Cortex of kidney (tissue), 1 donor: ENCODE measurements at places on chromosomes 7 and 10.

- no peak for DNase-seq
These were observed 205.3 kb downstream of the CHRM2 start for GRCh38 chr7:137073571-137074325.

GRCh38 chr10:57897611-57898010 is 370.1 kb downstream of the IPMK start:
- no peak for DNase-seq

- no peak for DNase-seq
These were observed 515 bp downstream of the RALA start for GRCh38 chr7:39623732-39624441.

GRCh38 chr10:100895346-100895745 is 17.4 kb upstream of the SLF2 start:
- DNase-seq, result no peak

DNA sequence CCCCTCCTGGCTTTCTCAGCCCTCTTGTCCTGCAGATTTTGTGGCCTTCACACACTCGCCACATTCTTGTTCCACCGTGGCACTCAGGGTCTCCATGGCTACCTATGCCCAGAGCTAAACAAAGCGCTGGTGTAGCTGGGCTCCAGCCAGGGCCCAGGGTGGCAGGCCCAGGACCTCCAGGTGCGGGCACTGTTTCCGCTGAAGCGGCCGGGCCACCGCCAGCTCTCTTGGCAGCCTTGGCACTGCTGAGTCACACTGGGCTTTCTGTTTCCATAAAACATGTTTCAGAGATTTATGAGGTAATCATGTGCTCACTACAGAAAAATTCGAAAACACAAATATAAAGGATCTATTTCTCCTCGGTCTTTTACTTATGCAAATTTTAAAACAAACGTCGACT is 51.3 kb downstream of the AOC1 start:
- no peak for DNase-seq

DNA sequence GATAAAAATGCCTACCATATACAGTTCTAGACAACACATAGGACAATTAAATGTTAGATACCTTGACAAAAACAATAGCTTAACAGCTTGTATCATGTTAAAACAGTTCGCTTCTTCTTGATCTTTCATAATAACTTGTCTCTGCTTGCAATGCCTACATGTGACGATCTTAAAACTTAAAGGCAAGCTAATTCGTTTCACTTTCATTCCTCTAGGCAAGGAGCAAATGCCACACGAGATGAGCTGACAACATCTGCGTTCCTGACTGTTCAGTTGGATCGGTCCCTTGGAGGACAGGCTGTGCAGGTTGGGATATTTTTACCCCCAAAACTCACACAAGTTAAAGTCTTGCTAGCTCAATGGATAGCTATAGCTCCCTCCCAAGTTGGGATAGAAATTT is 51.6 kb upstream of the ARL4A start:
- DNase-seq, result no peak

GRCh38 chr7:111558991-111559390 is 3.3 kb downstream of the IMMP2L start:
- no peak for DNase-seq

DNA sequence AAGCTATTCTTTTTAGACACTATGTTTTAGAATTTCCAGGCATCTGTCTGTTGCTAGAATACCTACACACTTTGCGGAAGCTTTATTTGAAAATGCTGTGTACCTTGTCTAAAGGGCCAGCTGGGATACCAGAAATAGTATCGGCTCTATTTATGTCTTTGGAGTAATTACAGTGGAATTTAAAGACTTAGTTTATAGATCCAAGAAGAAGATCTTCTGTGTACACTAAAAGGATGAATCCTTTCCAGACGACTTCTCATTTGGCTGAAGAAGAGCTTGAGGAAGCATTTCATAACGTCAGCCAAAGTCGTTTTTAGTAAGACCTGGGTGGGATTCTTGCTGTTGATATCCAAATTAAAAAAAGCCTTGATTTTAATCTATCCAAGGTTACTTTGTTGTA is 365.9 kb downstream of the INHBA start:
- no peak for DNase-seq

DNA sequence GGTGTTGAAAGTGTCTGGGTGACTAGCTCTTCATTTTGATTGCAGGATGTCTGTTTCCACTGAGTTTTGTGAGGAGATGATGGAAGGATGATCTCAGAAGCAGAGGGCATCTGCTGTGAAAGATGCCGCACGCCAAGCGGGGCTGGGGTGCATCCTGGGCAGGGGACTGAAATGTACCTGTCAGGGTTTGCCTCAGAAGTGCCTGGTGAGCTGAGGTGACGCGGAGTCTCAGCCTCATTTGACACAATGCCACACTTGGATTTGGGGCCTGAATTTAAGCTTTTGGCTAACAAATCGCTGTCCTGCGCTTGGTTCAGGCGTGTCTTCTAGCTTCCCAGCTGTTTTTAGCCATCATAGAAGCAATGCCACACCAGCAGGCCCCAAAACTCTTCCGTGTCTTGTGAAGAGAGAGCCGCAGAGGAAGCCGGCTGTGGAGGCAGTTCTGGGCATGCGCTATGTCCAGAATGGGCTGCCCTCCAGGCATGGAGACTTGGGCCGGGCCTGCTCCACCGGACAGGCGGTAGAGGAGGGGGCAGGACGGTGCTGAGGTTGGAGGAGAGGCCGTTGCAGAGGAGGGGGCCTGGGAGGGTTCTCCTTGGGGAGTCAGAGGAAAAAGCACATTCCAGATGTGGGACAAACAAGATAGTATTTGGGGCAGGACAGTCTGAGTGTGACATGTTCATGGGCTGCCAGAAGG is 31.2 kb downstream of the WDR86 start:
- no peak for DNase-seq

- no peak for DNase-seq
These were observed 10.5 kb downstream of the C10orf53 start for GRCh38 chr10:49689882-49690510.

DNA sequence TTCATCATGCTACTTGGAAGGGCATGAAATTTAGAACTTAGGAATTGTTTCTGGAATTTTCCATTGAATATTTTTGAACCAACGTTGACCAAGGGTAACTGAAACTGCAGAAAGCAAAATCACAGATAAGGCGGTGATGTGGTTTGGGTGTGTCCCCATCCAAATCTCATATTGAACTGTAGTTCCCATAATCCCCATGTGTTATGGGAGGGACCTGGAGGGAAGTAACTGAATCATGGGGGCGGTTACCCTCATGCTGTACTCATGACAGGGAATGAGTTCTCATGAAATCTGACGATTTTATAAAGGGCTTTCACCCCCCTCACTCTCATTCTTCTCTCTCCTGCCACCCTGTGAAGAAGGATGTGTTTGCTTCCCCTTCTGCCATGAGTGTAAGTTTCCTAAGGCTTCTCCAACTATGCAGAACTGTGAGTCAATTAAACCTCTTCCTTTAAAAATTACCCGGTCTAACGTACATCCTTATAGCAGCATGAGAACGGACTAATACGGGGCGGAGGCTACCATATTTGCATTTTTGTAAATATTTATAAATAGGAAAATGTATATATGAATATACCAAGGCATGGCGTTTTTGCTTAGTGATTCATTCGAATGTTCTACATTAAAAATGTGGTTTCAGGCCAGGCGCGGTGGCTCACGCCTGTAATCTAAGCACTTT is 12.4 kb downstream of the NMT2 start:
- DNase-seq, result no peak

DNA sequence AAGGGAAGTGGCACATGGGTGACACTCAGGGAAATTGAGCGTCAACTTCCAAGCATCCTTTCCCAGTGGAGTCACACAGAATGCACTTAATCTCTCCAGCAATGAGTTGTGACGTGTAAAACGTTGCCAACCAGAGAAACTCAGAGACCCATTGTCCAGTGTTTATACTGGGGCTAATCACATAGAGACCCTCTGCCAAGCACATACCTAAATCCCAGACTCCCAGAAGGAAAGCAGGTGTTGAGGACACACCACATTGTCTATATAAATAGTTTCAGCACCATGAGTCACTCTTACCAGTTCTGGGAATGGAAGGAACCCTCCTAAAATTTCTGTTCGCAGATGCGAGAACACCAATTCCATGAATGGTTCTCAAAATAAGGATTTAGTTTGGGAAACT is 76.4 kb upstream of the BET1 start:
- DNase-seq, result no peak

DNA sequence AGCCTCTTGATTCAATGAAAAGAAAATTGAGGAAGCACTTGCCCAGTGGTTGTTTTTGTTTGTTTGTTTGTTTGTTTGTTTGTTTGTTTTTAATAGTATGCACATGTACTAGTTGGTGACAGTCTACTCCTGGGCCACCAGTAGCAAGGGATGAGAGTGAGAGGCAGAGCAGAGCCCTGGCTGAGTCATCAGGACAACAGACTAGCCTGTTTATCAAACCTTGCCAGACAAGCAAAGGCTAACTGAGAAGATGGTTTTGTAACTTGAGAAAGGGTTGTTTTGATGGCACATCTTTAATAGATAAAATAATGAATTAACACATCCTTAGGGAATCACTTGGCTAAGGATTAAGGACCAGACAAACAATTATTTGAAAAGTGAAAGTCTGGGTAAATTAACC is 78.1 kb downstream of the INHBA start:
- DNase-seq, result no peak

DNA sequence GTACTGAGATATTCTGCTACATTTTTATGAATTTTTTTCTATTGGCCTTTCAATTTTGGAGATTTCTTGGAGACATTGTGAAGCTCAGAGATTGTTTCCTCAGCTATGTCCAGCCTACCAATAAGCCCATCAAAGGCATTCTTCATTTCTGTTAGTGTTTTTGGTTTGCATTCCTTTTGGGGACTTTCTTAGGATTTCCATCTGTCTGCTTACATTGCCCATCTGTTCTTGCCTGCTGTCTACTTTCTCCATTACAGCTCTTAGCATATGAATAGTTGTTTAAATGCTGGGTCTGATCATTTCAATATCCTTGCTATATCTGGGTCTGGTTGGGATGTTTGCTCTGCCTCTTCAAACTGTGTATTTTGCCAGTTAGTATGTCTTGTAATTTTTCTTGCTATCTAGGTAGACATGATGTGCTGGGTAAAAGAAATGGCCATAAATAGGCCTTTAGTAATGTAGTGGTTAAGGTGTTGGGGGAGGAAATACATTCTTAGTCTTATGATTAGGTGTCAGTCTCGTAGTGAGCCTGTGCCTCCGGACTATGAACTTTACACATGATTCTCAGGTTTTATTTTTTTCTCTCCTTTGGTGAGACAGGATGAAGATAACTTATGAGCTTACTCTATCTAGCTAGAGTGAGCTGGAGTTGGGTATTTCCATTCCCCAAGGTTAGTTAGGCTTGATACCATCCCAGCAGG is 32.6 kb upstream of the NME8 start:
- DNase-seq, result no peak

GRCh38 chr10:30448092-30448491 is 14.1 kb downstream of the MAP3K8 start:
- DNase-seq, result no peak

- DNase-seq, result no peak
These were observed 204.3 kb downstream of the DGKB start for GRCh38 chr7:14698239-14698638.

GRCh38 chr7:150715293-150715692 is 1.1 kb upstream of the GIMAP1 start:
- no peak for DNase-seq

GRCh38 chr10:48509974-48510692 is 94.7 kb downstream of the ARHGAP22 start:
- no peak for DNase-seq

- DNase-seq, result no peak
These were observed 60.1 kb upstream of the NAMPT start for GRCh38 chr7:106344861-106345260.

GRCh38 chr10:48985621-48986158 is 46.0 kb upstream of the LRRC18 start:
- DNase-seq, result no peak

DNA sequence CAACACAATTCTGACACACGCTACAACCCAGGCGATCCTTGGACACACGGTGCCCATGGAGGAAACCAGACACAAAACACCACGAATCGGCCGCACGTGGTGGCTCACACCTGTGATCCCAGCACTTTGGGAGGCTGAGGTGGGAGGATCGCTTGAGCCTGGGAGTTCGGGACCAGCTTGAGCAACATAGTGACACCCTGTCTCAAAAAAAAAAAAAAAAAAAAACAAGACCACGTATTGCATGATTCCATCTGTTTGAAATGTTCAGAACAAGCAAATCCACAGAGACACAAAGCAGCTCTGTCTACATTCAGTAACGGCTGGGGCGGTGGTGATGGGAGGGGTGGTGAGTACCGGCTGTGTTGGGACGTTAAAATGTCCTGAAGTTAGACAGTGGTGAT is 25.2 kb downstream of the ADAP1 start:
- DNase-seq, result no peak

DNA sequence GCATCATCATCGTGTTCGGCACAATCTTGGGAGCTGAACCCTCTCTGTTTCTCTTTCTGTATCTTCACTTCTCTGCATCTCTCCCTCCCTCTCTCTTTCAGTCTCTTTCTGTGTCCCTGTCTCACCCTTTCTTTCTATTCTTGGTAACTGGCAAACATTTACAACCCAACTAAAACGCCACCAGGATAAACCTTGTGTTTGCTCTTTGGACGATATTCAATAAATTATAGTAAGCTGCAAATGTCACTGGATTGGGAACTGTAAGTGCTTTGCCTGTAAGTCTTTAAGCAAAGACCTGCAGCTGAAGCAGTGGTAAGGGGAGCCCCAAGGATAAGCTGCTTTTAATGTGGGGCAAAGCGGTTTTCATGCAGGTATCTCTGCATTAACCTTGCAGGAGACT is 558.0 kb upstream of the MKI67 start:
- no peak for DNase-seq

GRCh38 chr10:47419421-47419820 is 35.3 kb upstream of the ZNF488 start:
- no peak for DNase-seq

- no peak for DNase-seq
These were observed 176.5 kb downstream of the GFRA1 start for GRCh38 chr10:116096526-116096925.

- no peak for DNase-seq
These were observed 168.9 kb downstream of the NRF1 start for GRCh38 chr7:129780257-129780973.

DNA sequence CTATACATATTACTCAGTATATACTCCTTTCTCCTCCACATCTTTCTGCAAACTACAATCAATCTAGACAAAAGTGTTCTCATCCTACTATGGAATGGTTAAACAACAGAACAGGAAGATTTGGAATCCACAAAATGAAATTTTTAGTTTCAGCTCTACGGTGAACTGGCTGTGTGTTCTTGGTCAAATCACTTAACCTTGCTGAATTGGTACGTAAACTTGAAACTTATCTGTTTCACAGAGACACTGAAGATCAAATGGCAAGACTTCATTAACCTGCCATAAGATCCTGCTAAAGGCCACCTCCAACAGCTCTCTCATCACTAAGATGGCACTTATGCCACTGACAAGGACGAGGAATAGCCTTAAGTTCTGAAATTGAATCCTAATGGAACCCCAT is 1.5 kb downstream of the NUDCD3 start:
- DNase-seq, result no peak
